Stimulated activated CD4-positive, alpha-beta T cell treated with anti-CD3 and anti-CD28 coated beads, Interleukin-4, amount 100 ng/mL, for 1 hour (primary cell): ENCODE measurements at places on chromosomes 7 and 10.

DNA sequence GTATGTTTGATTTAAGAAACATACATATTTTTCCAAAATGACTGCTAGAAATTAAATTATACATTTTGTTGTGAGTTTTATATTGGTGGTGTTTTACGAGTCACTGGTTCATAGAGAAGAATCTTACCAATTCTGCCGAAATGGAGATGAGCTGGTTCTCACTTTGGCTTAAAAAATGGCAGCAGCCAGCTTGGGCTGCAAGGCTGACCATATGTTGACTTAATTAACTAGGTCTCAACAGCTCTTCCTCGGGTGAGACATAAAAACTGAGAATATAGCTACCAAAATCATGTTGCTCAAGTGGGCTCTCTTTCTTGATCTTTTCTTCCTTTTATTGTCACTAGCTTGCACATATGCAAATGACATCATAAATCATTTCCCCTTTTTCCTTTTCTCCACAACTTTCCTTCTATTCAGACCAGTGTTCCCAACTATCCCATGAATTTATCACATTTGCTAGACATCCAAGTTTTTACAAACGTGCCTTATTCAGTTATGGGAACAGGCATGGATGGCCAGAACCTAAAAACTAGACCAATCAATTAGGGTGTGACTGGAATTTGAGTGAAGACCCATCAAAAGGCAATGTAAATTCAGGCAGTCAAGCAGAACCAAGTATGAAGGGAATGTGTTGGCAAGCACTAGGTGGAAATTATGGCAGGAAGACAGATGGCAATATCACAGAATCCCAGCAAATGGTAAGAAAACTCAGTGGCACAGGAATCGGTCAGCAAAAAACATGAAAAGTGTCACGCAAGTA, 6.4 kb upstream of the TSPAN12 start:
- DNase-seq, result no peak

GRCh38 chr7:73770860-73771670, 995 bp upstream of the CLDN3 start:
- DNase-seq, result no peak

- peak; percentile 55 for DNase-seq
Observed at GRCh38 chr10:69222157-69223027, 2.3 kb downstream of the HKDC1 start.

DNA sequence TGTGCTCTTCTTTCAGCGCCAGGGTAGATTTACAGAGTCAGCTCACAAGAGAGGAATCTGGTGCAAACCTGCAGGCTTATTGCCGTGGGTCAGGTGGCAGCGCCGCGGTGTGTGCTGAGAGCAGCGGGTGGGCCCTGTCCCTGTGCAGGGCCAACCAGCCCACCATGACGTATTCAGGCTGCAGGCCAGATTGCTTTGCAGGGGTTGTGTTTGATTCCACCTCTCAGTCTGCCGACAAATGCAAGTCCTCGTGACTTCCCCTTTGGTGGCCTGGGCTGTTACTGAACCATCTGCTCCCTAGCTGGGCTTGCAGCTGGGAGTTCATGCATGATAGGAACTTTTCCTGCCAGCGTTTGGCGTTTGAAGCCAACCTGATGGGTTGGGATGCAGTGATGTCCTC, 66.7 kb upstream of the LEP start:
- DNase-seq, result no peak

- DNase-seq, result no peak
Observed at GRCh38 chr10:67385566-67385965, 310.4 kb downstream of the CTNNA3 start.

GRCh38 chr10:1854271-1854670, 116.9 kb upstream of the ADARB2 start:
- DNase-seq, result no peak

DNA sequence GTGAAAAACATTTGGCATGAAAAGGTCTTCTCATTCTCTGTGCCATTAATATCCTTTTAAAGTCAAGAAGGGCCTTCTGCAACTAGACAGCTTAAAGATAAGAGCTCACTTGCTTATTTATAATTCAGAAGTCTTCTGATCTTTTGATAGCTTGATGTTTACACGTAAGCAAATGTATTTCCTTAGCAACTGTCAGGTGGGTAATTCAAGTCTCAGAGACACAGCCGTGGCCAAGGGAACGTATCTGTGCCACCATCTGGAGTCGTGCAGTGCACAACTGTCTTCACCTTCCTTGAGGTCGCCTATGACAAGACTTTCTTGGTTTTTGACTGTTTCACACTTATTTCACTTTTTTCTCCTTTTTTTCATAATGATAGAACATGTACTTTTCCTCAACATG, 4.0 kb upstream of the NEBL start:
- DNase-seq, result no peak

GRCh38 chr7:76424413-76425111, at the start of gene ZP3:
TSS of gene ZP3 (plus strand) at chr7:76424950. CDS start at chr7:76424965, 15 bp downstream.
- no peak for DNase-seq

DNA sequence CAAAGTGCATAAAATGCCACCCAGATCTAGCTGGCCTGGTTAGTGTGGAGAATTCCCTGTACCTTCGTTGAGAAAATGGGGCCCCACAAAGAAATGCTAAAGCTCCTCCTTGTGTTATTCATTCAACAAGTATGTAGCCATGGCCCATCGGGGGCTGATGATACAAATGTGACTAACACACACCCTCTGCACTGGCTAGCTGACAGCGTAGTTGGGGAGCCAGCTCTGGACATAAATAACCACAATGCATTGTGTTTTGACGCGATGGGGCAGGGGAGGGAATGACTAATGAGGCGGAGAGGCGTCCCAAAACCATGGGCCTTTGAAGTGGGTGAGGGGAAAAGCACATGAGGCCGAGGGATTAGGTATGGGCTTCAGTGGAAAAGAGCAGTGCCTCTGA, 28.2 kb upstream of the ASL start:
- no peak for DNase-seq

DNA sequence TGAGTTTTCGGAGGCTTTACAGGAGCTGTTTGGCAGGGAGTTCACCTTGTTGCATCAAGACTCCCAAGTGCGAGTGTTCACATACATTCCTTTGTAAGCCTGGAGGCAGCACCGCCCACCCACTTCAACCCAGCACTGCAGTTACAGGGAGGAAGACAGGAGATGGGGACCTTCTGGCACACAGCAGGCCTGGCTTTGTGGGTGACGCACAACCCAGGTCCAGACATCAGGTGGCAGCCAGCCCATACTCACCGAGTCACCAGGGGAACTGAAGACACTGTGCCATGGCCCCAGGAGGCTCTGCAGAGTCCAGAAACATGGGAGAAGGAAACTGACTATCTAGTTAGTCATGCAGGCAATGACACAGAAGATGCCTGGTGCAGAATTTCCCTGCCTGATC, 305.9 kb upstream of the RNF32 start:
- DNase-seq, result no peak
